Activated CD4-positive, CD25-positive, alpha-beta regulatory T cell treated with anti-CD3 and anti-CD28 coated beads, Interleukin-2, amount 50 U/mL, for 24 hours (primary cell): ENCODE measurements at places on chromosomes 3 and 15.

DNA sequence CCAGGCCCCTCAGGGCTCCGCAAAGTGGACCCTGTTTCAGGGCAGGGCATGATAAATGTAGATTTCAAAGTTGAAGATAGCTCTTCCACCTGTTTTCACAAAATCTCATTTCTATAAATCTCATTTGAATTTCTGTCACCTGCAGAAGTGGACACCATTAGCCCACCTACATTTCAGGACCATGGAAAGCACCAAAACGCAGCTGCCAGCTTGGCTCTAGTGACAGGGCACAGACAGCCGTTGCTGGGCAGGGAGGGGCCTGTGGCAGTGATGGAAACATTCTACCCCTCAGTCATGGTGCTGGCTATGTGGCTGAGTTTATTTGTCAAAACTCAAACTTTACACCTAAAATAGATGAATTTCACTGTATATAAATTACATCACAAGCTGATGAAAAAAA lies 40.4 kb downstream of the PRR23E start:
- no peak for ATAC-seq

DNA sequence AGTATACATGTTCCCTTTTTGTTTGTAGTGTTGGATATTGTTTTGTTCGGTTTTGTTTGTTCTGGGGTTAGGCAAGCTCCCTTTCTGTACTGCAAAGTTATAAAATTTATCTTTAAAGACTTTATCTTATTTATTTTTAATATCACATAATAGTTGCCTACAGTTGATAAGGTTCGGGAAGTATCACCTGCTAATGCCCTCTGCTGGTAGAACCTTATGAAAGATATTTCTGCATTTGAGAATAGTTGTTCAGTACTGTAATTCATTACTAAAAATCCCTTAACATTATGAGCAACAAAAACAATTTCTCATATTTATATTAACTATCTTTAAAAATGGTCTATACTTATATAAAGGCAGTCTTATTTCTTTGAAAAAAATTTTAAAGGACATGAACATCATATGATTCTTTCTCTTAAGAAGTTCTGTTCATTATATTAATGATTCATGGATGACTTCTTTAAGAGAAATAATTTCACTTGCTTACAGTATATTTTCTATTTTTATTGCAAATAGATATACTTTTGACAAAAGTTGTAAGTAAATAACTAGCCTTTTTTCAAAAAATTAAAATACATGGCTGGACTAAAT lies 1126.8 kb downstream of the SI start:
- no peak for ATAC-seq

- ATAC-seq, result no peak
Observed at GRCh38 chr3:194082743-194083636, 53.0 kb upstream of the HES1 start.

- ATAC-seq, result no peak
Observed at GRCh38 chr3:87541723-87542122, 265.3 kb upstream of the POU1F1 start.

- ATAC-seq, result no peak
Observed at GRCh38 chr3:126676919-126677705, 22.2 kb upstream of the TXNRD3 start.

DNA sequence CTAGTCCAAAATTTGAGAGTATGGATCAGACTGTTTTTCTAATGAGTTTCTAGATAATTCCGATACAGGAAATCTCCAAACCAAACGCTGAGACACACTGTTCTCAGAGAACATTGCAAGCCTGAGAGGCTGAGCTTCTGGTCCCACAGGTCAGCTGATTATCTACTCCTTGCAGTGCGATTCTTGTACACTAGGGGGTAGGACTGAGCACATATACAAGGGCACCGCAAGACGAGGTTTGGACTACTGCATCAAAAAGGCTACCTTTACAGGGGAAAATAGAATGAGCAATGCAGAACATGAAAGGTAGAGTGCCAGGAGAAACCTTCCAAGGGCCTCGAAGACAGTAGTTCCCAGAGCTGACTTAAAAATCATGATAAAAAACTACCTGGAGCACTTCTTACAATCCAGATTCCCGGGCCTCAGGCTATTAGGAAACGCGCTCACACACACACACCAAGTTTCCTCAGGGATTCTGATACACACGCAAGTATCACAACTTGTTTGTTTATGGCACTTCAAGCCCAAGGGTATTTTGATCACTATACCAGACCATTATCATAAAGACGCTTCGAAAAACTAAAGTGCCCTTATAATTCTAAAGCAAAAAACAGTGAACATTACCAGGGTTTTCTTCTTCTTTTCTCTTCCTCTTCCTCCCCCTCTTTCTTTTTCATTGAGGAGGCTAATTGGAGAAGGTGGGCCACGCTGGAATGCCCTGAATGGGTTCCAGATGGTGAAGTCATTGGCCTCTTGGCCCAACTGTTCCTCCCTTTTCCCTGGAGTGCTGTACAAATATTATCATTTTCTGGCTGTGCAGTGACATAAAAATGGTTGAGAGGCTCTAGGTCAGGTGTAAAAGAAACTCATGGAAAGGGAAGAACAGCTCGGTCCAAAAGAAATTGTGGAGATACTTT lies 61.8 kb downstream of the SLC12A8 start:
- peak; percentile 68 for ATAC-seq

DNA sequence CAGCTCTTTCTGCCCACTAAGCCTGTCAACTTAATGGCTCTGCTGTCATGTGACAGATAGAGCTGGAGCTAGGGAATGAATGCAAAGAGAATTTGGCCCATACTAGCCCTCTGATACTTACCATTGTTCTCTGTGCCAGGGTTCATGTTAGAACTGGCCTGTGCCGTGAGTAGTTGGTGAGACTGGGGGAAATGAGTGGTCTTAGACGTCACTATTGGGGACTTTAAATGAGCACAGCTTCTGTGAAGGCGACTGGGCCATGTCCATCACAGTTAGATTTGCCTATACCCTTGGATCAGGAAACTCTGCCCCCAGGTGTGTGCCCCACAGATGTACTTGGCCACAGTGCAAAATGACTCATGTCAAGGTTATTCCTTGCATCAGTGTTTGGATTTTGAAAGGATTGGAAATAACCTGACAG lies 124.9 kb downstream of the PTPRG start:
- ATAC-seq, result no peak

- ATAC-seq, result no peak
Observed at GRCh38 chr3:22098021-22098420, 347.0 kb upstream of the ZNF385D start.

GRCh38 chr3:64291956-64292355 lies 66.7 kb upstream of the PRICKLE2 start:
- ATAC-seq, result no peak

DNA sequence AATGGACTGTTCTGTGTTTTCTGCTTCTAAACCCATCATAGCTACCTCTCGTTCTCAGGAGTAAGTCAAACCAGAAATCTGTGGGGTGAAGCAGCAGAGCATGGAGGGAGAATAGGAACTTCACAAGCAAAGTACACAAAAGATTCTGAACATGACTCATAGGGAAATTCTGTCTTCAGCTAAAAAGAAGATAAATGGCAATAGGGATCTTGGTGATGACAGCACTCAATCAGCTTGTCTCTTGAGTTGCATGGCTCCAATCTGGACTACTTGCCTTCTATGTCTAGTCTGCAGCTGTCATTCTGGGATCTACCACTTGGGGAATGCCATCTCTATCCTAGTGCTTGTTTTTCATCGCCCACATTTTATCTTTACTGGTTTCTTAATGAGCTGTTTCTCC lies 13.5 kb upstream of the GRAMD1C start:
- ATAC-seq, result no peak

GRCh38 chr3:178223876-178224275 lies 312.4 kb upstream of the KCNMB2 start:
- no peak for ATAC-seq

- ATAC-seq, result no peak
Observed at GRCh38 chr15:89912674-89913396, at the start of gene ARPIN. TSS of gene ARPIN (minus strand) at chr15:89912952. CDS start at chr15:89912835, 117 bp downstream.

DNA sequence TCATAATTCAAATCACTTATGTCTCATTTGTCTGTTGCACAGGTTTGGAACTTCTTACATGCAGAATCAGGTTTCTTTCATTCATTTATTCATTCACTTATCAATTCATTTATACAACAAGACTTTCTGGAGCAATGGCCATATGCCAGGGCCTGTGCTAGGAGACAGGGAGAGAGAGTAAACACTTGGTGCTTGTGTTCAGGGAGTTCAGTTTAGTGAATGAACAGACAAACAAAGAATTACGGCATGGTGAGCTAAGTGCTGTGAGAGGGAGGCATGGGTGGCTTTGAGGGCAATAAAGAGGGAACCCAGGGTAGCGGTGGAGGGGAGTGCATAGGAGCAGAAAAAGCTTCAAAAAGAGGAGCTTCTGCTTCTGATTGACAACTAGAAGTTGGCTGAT lies 8.5 kb upstream of the IREB2 start:
- no peak for ATAC-seq

DNA sequence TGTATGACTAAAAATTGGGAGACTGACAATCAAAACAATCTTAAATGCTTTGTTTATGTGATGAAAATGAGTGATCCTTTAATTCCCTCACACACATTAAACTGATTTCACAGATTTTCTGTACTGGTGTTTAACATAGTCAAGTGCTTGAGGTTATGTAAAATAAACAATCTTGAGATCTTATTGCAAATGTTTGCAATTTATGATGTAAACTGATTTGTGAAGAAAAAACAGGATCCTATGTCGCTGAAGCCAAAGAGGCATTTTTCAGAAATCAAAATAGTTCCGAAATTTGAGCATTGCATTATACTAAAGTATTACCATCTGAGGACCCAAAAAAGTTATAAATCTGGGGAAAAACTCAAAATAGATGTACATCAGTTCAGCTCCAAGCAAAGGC lies 12.7 kb downstream of the SHOX2 start:
- no peak for ATAC-seq

GRCh38 chr15:99744142-99744541 lies 10.9 kb upstream of the LYSMD4 start:
- no peak for ATAC-seq

DNA sequence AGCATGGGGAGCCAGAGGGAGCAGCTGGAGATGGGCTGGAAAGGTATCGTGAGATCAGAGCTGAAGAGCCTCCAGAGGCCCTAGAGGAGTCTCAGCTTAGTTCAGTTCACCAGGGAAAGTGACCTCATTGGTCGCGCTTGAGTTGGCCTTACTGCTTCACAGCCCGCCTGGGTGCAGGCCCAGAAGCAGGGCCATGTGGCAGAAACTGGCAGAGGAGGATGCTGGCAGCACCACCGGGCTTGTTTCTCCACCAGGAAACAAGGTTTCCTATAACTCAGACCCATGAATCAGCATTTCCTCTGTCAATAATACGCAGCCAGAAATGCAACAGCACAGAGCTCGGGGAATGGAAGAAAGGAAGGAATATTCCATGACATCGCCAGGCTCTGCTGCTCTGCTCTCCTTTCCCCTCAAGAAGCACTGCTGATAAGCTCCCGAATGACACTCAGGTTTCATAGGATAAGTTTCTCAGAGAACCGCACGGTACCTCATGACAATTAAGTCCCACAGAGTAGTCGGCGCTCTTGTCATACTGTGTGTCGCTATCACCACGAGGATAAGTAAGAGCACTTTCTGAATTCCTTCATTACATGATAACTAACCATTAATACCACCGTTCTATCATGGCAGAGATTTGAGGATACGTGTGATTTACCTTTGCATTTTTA lies 147.1 kb upstream of the LPP start:
- ATAC-seq, result no peak
